ENCODE measurements at places on chromosomes 2 and 18.

- DNase-seq, result no peak
Measured at GRCh38 chr2:56191617-56192016, 7.8 kb downstream of the CCDC85A start.

- DNase-seq, result no peak
Measured at GRCh38 chr2:173290518-173290917, 64.2 kb upstream of the CDCA7 start.

GRCh38 chr2:106270471-106270891 lies 76.4 kb upstream of the UXS1 start:
- no peak for DNase-seq

GRCh38 chr2:106292627-106293026 lies 98.5 kb upstream of the UXS1 start:
- DNase-seq, result peak; percentile 12

- DNase-seq, result no peak
Measured at GRCh38 chr2:137165968-137166367, 400.6 kb downstream of the THSD7B start.
